AG08395 (cell line): ENCODE measurements at places on chromosomes 2 and 18.

DNA sequence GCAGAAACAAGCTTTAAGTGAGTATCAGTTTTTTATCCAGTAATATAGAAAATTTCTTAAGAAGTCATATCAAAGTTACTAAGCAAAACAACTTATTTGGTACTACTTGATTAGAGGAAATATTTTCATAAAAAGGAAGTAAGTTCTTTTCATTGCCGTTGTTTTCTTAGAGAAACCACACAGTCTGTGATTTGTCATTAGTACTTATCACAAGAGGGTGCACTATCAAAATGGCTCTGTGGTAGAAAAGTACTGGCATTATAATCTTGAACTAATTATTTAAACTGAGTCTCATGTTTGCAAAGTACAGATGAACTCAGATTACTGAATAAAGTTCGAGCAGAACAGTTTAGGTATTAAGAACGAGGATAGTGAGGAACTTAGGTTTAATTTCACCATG is 93.4 kb downstream of the IKZF2 start:
- no peak for DNase-seq

- no peak for DNase-seq
Observed at GRCh38 chr2:9308186-9308955, 101.8 kb downstream of the ASAP2 start.

DNA sequence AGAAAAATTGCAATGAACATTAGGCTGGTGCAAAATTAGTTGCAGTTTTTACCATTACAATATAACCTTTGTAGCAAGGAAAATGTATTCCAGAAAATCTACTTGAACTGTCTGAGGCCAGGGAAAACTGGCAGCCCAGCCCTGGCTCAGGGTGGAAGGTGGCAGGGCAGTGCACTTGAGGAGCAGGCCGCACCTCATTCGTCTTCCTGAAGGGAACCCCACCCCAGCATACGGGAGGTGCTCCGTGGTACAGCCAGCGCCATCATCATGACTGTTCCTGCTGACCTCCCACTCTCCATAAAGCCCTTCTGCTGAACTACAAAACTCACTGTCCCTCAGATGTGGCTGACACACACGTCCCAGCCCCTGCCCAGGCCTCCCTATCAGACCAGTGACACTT is 65.9 kb upstream of the TFCP2L1 start:
- no peak for DNase-seq

GRCh38 chr2:132559326-132559725 is 110.7 kb downstream of the LYPD1 start:
- no peak for DNase-seq

- no peak for DNase-seq
Observed at GRCh38 chr2:46779447-46779941, 136.1 kb downstream of the MCFD2 start.

- DNase-seq: peak; percentile 72
Observed at GRCh38 chr18:35024965-35025364, 16.2 kb upstream of the MAPRE2 start.

- DNase-seq: peak; percentile 49
Observed at GRCh38 chr2:86221066-86221684, 21.9 kb downstream of the MRPL35 start.

GRCh38 chr2:68926796-68927195 is 25.9 kb downstream of the GKN2 start:
- DNase-seq: no peak

- DNase-seq: no peak
Observed at GRCh38 chr2:83844490-83844889, 614.6 kb downstream of the SUCLG1 start.

- no peak for DNase-seq
Observed at GRCh38 chr2:7599462-7600258, 682.4 kb downstream of the RNF144A start.

DNA sequence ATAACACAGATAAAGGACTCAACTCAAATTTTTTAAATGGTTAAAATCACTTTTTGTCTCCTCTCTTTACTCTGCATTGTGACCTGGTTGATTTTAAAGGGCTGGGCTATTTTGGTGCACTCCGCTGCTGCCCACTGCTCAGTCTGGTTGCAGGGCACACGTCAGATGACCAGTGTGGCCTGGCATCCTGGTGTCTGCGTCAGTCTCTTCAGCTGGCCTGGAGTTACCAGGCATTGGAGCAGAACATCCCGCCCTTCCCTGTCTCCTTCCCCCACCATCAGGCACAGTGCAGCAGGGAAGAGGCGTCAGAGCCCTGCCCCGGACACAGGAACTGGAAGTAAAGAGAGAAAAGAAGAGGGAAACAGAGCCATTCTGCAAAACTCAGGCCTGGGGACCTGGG is 8.9 kb downstream of the C1QL2 start:
- DNase-seq: no peak

- no peak for DNase-seq
Observed at GRCh38 chr2:138654146-138654545, 126.0 kb downstream of the NXPH2 start.

GRCh38 chr2:62196278-62196901 is 475 bp downstream of the B3GNT2 start:
- DNase-seq: no peak

GRCh38 chr2:133972786-133973185 is 281.1 kb upstream of the MGAT5 start:
- DNase-seq: peak; percentile 73

DNA sequence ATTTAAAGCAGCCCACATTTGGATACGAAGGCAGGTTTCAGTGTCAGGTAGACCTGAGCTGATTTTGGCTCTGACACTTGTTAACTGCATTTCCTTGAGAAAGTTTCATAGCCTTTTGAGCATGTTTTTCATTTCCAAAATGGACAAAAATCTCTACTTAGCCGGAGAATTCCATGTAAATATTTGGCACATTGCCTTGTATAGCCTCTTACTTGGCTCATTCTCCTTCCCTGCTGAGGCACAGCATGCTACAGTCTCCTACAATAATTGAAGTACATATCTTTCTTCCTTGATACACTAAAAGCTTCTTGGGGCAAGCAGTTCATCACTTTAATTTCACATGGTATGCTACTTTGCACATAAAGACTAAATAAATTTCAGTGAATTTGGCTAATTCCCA is 772.2 kb upstream of the CHAC2 start:
- DNase-seq: no peak

DNA sequence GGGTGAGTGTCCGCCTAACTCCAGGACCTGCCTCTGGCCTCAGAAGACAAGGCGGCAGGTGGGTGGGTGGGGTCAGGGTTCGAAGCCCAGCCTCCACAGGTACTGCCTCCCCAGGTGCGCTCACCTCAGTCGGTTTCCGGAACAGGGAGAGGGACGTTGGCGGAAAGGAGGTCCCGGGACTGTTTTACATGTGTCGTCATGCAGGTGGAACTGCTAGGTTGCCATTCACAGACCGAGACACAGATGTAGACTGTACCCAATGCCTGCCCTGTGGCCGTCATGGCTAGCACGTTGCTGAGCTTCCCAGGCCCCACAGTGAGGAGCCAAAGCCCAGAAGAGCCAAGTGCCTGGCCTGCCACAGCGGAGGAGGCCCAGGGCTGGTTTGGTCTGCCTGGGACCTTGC is 284.0 kb upstream of the HS6ST1 start:
- no peak for DNase-seq

DNA sequence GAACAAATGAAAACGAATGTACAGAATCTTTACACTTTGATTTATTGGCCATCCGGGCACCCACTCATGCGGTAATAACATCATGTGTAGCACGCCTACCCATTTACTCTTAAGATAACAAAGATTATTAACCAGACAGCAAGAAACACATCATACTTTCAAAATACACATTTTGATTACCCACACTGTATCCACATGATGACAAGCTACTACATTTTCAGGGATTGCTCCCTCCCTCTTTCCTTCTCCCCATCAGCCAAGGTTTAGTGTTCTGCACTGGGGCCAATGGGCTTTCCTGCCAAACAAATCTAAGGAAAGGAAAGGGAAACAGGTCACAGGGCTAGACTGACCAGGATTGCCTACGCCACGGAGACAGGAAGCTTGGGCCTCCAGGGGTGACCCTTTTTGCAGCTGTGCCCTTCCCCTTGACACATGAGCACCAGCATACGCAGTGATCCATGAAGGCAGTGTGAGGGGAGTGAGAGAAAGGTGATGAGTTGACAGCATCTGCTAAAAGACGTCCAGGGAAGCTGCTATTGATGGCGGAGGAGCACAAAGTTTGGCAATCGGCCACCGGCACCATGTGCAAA is 76.5 kb downstream of the ZNF521 start:
- DNase-seq: no peak

GRCh38 chr18:80232030-80232429 is 15.3 kb downstream of the PARD6G start:
- no peak for DNase-seq

- no peak for DNase-seq
Observed at GRCh38 chr2:119429225-119429981, 2.3 kb upstream of the TMEM37 start.

DNA sequence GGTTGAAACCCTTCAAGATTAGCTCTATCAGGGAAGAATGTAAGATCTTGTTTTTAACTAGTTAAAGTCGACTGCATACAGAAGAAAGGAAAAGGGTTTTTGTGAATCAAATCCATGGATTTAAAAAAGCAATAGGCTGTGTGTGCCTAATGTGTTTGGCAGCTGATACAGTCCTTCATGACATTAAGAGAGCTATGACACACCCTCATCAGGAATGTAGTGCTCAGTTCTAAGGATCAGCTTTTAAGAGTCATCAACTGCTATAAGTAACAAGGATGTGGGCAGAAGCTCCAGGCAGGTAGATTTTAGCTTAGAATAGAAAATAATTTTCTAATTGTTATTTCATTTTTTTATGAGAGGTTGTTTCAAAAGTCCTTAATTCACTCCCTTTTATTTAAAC is 52.9 kb downstream of the PPP1R1C start:
- peak; percentile 45 for DNase-seq

DNA sequence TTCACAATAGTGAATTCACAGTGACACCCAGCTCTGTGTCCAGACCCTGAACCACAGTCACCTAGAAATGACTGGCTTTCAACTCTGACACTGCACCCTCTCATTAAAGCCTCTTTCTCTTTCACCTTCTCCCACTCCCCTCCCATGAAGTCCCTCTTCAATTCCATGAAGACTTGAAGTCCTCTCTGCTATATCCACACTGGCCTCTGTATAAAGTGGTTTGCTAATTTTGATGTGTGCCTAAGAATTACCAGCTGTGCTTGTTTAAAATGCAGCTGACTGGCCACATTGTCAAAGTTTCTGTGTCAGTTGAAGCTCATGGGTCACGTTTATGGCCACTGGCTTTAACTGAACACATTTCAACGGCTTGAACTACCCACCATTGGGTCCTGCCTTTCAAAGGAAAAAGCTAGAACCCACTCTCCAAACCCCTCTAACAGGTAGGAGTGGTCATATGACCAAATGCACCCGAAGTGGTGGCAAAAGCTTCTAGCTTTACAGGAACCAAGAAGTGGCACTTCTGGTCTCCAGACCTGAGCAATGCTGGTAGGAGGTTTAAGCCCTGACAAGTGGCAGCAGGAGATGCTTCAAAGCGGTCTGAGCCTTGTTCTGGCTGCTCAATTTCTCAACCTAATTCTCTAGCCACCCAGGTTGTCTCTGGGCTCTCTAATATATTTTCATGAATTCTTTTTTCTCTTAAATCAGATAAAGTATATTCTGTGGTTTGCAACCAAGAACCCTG is 34.2 kb downstream of the B4GALT6 start:
- no peak for DNase-seq

DNA sequence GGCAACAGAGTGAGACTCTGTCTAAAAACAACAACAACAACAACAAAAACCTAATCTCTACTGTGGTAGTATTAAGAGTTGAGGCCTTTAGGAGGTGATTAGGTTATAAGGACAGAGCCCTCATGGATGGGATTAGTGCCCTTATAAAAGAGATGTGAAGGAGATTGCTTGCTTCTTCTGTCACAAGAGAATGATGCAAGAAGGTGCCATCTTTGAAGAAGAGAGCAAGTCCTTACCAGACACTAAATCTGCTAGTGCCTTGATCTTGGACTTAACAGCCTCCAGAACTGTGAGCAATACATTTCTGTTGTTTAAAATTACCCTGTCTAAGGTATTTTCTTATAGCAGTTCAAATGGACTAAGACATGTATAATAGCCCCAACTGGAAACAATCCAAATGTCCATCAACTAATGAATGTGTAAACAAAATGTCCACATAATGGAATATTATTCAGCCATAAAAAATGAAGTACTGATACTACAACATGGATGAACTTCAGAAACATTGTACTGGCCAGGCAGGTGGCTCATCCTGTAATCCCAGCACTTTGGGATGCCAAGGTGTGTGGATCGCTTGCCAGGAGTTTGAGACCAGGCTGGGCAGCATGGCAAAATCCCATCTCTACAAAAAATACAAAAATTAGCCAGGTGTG is 1.6 kb upstream of the ARHGEF33 start:
- no peak for DNase-seq
